ENCODE measurements at places on chromosomes 6 and 20. TPM values are rescaled to one million over a fixed set of nuclear protein-coding genes. Genes with fewer than 3 reads are reported as not detected.

Gene HLA-G
- 0.86 TPM for total RNA-seq

Gene SFTA2
- total RNA-seq: not detected

Gene SLC22A1
- total RNA-seq: 4.3 TPM

Gene SMIM8
- total RNA-seq: 13.8 TPM

- no peaks in the 10 kb centered on the region for H3K4me1 ChIP-seq
- no peak for DNase-seq
- H3K27me3 ChIP-seq: no peaks in the 10 kb centered on the region
- H3K36me3 ChIP-seq: no peaks in the 10 kb centered on the region
- H3K27ac ChIP-seq: no peak overlapping the region
- no peak overlapping the region for H3K4me3 ChIP-seq
Observed at GRCh38 chr6:101232961-101233360, 160.5 kb upstream of the GRIK2 start.

- H3K27ac ChIP-seq: no peak overlapping the region
- H3K4me1 ChIP-seq: peaks cover 34% of the 10 kb centered on the region
- no peaks in the 10 kb centered on the region for H3K36me3 ChIP-seq
- H3K27me3 ChIP-seq: no peaks in the 10 kb centered on the region
- H3K4me3 ChIP-seq: no peak overlapping the region
- no peak for DNase-seq
Observed at GRCh38 chr6:52299653-52300052, 15.1 kb upstream of the MCM3 start.

- H3K4me3 ChIP-seq: peak overlapping the region; percentile 74
- DNase-seq: no peak
- H3K4me1 ChIP-seq: peaks cover 79% of the 10 kb centered on the region
- H3K27ac ChIP-seq: peak overlapping the region; percentile 100
- no peaks in the 10 kb centered on the region for H3K27me3 ChIP-seq
Observed at GRCh38 chr6:137216106-137216505, 3.1 kb downstream of the IFNGR1 start.

GRCh38 chr6:81561071-81561564, 191.4 kb downstream of the TENT5A start:
- H3K27ac ChIP-seq: no peak overlapping the region
- H3K36me3 ChIP-seq: no peaks in the 10 kb centered on the region
- H3K4me3 ChIP-seq: no peak overlapping the region
- H3K27me3 ChIP-seq: no peaks in the 10 kb centered on the region
- DNase-seq: no peak

DNA sequence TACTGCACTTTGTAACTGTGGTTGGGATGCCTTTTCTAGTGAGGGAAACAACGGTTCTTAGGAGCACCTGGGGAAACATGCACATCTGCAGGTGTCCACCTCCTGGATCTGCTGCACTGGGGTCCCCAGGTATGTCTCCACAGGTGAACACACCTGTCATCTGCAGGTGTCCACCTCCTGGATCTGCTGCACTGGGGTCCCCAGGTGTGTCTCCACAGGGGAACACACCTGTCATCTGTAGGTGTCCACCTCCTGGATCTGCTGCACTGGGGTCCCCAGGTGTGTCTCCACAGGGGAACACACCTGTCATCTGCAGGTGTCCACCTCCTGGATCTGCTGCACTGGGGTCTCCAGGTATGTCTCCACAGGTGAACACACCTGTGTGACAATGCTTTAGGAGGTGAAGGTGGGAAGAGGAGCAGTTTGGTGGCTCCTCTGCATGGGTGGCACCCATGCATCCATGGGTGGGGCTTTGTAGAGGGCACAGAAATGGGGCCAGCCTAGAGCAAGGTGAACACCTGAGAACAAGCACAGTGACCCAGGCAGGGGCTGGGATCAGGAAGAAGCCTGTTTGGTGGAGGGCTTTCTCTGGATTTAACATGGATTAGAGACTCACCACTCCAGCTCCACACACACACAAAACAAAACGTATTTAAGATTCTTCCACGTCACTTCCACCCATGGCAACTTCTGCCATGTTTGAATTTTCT, 206.0 kb upstream of the CDH4 start:
- H3K4me1 ChIP-seq: no peaks in the 10 kb centered on the region
- no peaks in the 10 kb centered on the region for H3K27me3 ChIP-seq
- no peak for DNase-seq
- no peak overlapping the region for H3K4me3 ChIP-seq
- no peaks in the 10 kb centered on the region for H3K36me3 ChIP-seq

DNA sequence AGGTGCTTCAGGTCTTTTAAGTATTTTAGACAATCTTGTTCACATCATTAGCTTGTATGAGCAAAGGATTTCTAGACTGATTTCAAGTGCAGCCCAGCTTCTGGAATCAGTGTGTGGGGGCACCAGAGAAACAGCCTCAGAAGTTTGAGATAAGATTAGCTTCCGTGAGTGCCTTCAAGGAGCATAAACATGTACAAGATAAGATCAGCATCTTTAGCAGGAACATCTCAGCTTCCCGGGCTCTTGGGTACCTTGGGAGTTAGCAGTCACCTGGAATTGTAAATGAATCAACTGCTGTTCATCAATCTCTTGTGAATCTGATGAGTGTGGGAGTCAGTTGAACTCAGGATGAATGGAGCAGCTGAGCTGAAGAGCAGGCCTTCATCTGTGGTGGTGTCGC, 12.0 kb upstream of the CITED2 start:
- H3K27me3 ChIP-seq: no peaks in the 10 kb centered on the region
- H3K4me3 ChIP-seq: no peak overlapping the region
- H3K36me3 ChIP-seq: no peaks in the 10 kb centered on the region
- DNase-seq: no peak

DNA sequence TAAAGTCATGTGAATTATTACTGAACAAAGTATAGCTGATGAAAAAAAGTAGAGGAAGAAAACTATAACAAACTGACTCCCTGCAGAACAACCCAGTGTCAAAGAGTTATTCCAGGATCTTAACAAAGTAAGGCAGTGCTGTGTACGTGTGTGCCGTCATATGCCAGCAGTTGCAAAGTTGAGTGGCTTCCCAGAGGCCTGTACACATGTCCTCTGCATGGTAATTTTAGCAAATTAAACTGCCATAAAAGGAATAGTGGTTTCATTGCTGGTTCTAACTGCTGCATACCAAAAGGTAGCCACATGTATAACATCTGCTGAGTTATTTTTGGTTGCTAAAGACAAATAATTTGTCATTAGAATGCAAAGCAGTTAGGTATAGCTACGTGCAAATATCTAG, 44.8 kb downstream of the RIPOR2 start:
- H3K36me3 ChIP-seq: no peaks in the 10 kb centered on the region
- H3K4me1 ChIP-seq: no peaks in the 10 kb centered on the region
- H3K27me3 ChIP-seq: no peaks in the 10 kb centered on the region
- DNase-seq: no peak
- no peak overlapping the region for H3K4me3 ChIP-seq
- no peak overlapping the region for H3K27ac ChIP-seq

Data from spleen (tissue), 13 donors.